ENCODE measurements at places on chromosomes 7 and 10. TPM values are rescaled to one million over a fixed set of nuclear protein-coding genes. Genes with fewer than 3 reads are reported as not detected.

MYH16 gene
- total RNA-seq = not detected

GSTO2 gene
- 0.62 TPM for total RNA-seq

SPDYE3 gene
- not detected for total RNA-seq

CAMK2B gene
- total RNA-seq = 96.1 TPM

RASA4B gene
- 12.8 TPM for total RNA-seq

DCLRE1A gene
- 18.2 TPM for total RNA-seq

MGAM2 gene
- total RNA-seq = not detected

KLF14 gene
- not detected for total RNA-seq

PRSS2 gene
- total RNA-seq = not detected

PPP1R17 gene
- total RNA-seq = 2.7 TPM

PIK3AP1 gene
- 5.6 TPM for total RNA-seq

TMEM270 gene
- total RNA-seq = not detected
